ENCODE measurements at places on chromosomes 7 and 10.
A peak's percentile ranks its signal among the peaks of the same experiment; 100 is the strongest.

DNA sequence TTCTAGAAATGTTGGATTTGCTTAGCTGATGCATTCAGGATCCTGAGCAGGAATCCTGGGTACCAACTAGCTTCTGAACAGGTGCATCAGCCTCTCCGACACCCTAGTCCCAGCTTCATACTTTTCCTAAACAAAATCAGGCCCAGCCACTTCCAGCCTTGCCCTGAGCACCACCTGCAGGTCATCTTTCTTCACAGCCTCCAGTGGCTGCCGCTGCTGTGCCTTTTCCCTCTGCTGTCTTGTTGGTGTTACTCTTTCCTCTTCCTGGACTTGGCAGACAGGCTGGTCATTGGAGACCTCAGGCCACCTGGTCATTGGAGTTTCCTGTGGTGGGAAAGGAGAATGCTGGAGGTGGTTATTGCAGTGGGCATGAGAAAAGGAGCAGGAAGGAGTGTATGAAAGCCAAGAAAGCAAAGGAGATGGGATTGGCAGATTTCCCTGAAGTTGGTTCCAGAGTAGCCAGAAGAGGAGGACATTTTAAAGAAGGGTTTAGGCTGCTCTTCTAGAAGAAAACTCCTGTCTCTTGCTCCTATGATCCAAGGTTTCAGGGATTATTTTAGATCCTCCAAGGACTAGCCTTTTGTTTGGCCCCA is 48.2 kb upstream of the NFKB2 start:
- peak; percentile 39 for ATAC-seq

DNA sequence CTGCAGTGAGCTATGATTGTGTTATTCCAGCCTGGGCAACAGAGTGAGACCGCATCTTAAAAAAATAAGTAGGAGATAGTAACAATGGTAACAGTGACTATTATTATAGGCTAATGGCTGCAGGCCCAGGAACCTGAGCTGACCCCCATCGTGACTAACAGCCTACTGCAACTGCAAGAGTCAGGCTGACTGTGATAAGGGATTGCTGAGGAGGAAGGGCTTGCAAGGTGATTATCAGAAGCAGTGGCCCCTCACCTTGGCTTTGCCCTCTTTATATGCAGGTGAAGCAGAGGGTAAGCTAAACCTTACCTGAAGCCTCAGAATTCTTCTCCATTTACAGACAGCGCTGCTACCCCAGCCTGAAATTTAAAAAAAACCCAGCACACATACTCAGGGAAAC is 83.9 kb upstream of the SDK1 start:
- ATAC-seq: no peak

GRCh38 chr10:131560166-131560565 is 248.6 kb upstream of the TCERG1L start:
- no peak for ATAC-seq

DNA sequence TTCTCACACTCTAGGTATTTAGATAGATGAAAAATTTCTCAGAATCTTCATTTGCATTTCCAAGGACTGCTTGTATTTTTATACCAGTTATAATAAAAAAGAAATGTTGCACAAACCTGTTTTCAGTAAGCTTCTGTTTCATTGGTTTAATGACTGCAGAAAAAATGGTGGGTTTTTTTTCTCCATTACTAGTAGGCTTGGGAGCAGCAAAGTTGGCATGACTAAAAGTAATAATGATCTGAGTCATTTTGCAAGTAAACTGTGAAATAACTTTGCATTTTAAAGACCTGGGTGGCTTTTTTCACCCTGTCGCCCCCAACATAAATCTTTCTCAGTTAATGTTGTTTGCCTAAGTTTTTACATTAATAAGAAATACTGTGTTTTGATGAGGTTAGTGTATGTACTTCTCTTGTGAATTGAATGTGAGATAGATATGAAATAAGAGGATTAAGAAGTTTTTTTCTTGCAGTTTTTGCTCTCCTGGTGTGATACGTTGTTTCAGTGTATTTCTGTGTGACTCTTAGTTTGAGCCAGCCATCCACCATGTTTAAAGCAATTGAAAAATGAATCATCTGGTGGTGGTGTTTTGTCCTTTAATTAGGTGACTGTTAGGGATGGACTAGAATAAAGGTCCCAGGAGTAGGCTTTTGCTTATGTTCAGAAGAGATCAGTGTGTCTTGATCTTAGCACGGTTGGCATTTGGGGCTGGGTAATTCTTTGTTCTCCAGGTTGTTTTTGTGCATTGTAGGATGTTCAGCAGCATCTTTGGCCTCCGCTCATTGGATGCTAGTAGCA is 1.8 kb downstream of the GNAI1 start:
- no peak for ATAC-seq

- ATAC-seq: peak; percentile 35
Measured at GRCh38 chr10:124671486-124672075, 72.6 kb downstream of the FAM53B start.

- no peak for ATAC-seq
Measured at GRCh38 chr7:100685049-100685605, 8.9 kb downstream of the GIGYF1 start.

DNA sequence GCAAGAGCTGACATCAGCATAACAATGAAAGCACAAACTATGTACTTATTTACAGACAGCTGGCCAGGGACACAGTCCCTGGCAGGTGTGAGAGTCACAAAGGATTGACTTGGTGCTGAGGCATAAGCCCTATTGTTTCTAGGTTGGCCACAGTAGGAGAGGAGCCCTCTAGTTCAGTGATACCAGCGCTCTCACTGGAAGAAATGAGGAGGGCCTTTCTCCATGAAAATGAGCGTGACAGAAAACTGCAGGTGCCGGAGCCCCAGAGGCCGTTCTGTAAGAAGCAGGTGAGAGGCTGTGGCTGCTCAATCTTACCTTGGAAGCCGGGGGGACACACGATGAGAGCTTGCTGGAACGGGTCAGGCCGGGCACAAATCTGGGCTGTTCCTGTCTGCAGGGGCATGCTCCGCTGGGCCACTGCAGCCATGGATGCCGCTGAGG is 90.5 kb downstream of the CLEC2L start:
- no peak for ATAC-seq

DNA sequence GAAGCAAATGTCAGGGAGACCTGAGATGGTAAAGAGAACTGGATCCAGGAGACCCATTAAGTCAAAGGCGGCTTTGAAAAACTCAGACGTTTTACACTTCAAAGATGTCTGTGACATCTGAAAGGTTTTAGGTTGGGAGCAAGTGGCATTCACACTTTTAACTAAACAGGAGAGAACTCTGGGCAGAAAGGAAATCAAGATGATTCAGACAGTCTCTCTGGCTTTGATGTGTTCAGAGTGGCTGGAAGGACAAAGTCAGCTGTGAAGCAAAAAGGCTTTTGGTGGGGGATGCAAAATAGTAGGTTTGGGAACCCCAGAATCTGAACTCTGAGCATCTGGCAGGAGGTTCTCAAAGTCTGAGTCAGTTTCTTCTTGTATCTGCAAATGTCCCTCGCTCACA is 66.6 kb downstream of the PRKCQ start:
- peak; percentile 93 for ATAC-seq

GRCh38 chr10:28850784-28851183 is 173.5 kb downstream of the BAMBI start:
- ATAC-seq: no peak

- ATAC-seq: no peak
Measured at GRCh38 chr10:29946953-29947700, 112.3 kb downstream of the JCAD start.

- peak; percentile 8 for ATAC-seq
Measured at GRCh38 chr7:47991270-47991669, 11.9 kb upstream of the HUS1 start.

DNA sequence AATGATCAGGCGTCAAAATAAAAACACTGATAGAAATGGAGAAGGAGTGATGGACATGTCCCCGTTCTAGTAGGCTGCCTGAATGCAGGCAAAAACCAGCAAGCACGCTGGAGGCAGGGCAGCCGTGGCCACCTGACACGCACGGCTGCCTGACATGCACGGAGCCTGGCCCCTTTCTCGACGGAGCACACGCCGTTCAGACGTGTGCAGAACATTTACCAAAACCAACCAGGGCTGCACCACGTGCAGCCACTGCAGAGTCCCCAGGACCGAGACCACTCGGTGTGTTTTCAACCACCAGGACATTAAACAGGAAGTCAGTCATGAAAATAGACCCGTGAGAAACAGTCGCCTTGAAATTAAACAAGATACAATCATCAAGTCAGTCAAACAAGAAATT is 61.9 kb upstream of the NKX6-2 start:
- ATAC-seq: no peak

DNA sequence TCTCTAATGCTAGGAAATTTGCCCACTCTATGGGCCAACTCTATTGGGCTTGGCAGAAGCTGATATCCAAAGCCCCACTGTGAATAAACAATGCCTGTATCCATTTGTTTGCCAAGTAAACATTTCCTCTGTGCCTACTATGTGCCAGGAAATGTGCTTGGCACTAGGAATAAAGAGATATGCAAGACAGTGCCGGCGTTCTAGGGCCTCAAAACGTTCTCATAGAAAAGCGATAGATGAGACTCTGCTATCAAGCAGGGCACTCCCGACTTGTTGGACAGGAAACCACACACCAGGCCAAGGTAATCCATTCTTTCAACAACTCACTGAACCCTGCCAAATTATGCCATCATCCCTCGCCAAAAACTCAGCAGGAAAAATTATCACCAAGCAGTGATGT is 196.7 kb downstream of the IPMK start:
- ATAC-seq: no peak

DNA sequence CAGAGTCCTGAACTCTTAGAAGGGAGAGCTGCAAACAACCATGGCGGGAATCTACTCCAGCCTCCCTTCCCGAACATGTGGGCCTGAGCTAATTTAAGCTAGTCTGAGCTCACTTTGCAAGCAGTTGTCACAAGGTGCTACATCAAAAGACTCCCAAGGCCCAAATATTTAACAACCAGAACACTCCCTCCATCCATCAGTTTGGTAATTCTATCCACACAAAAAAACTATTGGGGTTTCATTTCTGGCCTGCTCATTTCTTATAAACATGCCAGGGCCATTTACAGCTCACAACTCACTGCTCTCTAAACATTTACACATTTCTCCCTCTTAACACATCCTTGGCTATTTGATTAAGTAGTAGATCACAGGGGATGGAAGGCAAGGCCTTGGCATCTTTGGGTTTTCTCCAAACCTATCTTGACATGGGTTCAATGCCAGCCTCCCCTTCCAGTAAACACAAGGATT is 263.4 kb downstream of the KCNMA1 start:
- ATAC-seq: no peak

- ATAC-seq: no peak
Measured at GRCh38 chr10:131145756-131146155, 165.8 kb downstream of the TCERG1L start.
